ENCODE measurements at places on chromosomes 7 and 10.

- DNase-seq, result peak; percentile 76
Measured at GRCh38 chr10:68516766-68517165, 10.6 kb downstream of the SLC25A16 start.

- no peak for DNase-seq
Measured at GRCh38 chr10:96851281-96851680, 19.2 kb downstream of the LCOR start.

GRCh38 chr7:100271716-100272537, 35.6 kb upstream of the SPDYE3 start:
- peak; percentile 95 for DNase-seq

DNA sequence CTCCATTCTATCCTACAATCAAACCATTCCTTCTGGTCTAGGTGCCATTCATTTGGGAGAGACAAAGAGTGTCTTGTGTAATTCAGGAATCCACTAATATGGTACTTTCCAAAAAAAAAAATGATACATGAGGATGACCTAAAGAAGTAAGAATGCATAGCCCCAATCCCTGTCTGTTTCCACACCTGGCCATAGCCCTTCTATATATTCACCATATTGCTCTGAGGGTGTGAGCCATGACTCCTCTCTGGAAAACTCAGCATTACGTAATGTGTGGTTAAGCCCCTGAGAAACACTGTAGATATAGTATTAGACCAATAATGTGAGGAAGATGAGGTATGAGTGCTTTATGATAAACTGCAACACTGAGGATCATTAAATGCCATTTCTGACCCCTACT, 592.7 kb downstream of the INHBA start:
- no peak for DNase-seq

DNA sequence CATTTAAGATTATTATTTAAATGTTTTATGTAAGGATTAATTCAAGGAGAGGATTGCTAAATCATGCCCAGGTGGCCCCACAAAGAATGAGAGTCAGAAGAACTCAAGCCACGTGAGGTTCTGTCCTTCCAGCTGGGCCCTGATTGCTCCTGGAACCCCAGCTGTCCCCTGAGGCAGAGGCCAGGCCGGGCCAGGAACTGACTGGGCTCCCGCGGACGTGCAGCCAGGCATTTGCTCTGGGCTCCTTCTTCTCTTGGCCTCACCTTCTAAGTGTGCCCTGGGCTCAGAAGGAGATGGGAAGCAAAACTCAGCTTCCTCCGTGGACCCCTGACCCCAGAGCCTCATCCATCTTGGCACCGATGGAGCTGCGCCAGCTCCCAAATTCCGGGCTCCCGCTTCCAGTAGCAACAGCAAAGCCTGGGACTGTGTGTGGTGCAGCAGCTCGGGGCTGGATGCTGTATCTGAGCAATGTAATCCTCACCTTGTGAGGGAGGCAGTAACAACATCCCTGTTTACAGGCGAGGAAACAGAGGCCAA, 250.6 kb upstream of the PPP2R2D start:
- no peak for DNase-seq

- peak; percentile 22 for DNase-seq
Measured at GRCh38 chr10:60848126-60848525, 69.8 kb downstream of the CDK1 start.

DNA sequence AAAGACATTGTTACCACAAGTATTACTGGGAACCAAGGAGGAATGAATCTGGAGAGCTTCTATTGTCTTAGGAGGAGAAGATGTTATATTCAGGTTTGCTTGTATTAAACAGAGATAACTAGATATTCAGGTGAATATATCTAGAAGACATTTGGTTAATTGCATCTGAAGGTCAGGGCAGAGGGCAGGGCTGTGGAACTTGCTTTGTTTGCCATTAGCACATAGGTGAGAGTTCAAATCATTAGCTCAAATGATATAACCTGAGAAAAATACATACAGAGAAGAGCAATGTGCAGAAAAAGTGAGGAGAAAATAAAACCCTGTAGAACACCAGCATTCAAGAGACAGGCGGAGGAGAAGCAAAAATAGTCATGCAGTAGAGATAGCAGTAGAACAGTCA, 116.8 kb downstream of the DNAJB9 start:
- no peak for DNase-seq

DNA sequence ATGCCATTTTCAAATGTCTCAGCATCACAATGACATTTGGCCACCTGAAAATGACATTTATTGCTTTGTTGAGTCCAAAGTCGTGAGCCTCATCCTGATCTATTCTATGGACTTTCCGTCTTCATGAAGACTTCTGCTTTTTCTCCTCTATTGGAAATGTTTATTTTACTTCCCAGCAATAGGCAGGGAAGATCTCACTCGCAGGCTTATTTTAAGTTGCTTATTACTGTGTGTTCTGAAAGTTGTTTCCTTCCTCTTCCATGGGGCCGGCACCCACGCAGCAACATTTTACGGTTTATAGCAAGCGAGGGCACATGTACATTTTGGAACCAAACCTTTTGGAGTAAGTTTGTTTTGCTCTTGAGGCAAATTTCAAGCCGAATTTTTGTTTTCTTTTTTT, 221.0 kb upstream of the KLF6 start:
- DNase-seq, result no peak

GRCh38 chr10:62000037-62000603, 98.6 kb downstream of the ARID5B start:
- no peak for DNase-seq

- DNase-seq, result no peak
Measured at GRCh38 chr7:32155712-32156111, 85.5 kb upstream of the PDE1C start.

DNA sequence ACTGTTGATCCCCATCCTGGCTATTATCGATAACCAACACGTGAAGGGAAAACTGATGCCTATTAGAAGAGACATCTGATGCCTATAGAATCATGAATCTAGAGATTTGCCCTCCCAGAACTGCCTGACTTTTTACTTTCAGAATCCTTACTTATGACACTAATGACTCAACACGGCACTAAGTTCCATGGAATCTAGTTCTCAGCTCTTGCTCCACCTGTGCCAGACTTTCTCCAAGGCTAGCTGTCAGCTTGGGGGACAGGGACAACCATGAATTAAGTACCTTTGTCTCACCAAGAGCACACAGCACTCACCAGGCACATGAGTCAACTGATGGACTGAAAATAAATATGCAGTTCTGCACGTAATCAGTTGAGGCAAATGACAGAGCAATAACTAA, 184.2 kb downstream of the FRMD4A start:
- peak; percentile 17 for DNase-seq

- peak; percentile 4 for DNase-seq
Measured at GRCh38 chr7:16189026-16189715, 232.2 kb downstream of the CRPPA start.

- peak; percentile 44 for DNase-seq
Measured at GRCh38 chr7:78260826-78261225, 462.3 kb downstream of the PHTF2 start.

GRCh38 chr7:108492742-108493141, 33.2 kb downstream of the PNPLA8 start:
- no peak for DNase-seq

GRCh38 chr7:46855851-46856250, 726.1 kb downstream of the TNS3 start:
- no peak for DNase-seq

GRCh38 chr10:76993213-76993612, 644.4 kb downstream of the KCNMA1 start:
- no peak for DNase-seq

DNA sequence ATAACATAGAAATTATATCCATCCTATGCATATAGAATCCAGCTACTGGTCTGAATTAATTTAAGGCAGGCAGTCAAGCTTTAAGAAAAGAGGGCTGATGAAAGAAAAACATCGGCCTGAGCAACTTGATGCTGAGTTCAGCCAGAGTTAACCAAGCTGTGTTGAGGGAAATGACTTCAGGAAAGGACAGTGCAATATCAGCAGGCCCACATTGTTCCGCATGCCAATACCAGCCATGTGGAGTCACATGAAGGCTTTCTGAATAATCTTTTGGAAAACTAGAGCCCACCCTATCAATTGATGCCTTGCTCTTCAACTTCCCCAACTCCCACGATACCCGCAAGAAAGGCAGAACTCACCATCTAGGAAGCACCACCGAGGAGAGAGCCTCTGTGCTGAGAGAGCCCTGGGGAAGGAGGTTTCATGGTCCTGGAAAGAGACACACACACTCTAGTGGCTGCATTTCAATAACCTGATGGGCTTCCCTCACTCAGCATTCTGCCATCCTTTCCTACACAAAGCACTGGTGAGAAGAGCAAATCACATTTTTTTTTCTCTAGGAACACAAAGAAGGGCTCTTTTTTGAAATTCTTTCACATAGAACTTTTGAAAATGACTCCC, 125.8 kb upstream of the PTN start:
- no peak for DNase-seq

GRCh38 chr10:5360318-5360915, 4.3 kb upstream of the UCN3 start:
- no peak for DNase-seq
